Left hindlimb (tissue), 1 donor: ENCODE measurements at places on chromosomes 11 and 22.

DNA sequence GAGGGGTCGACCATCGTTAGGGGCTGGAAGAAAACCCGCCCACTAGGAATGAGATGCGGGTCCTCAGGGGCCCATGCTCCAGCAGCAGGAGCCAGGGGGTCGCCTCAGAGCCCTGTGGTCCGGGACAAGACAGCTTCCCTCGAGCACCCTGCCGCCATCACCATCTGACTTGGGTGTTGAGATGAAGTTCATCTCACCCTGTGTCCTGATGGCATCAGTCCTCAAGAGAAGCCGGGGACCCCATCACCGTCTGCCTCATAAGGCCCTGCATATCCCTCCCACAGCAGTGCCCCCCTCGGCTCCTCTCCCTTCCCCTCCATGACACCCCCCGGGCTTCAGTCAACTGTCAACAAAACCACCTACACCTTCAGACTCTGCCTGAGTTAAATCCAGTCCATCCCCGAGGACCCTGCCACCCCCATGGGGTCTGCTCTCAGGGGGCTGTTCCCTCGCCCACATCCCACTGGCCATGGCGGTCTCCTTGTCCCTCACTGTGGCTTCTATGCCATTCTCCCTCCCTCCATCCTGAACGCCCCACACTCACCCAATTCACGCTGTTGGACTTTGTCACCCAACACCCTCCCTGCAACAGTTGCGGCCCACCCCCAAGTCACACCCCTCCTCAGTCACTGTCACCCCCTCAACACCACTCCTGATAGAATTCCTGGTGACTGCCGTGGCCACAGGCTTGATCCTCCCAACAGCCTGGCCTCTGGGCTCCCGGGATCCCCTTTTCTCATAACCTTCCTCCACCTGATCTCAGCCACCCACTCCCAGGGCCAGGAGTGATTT lies 87.7 kb upstream of the RTL6 start:
- DNase-seq = peak; percentile 13

DNA sequence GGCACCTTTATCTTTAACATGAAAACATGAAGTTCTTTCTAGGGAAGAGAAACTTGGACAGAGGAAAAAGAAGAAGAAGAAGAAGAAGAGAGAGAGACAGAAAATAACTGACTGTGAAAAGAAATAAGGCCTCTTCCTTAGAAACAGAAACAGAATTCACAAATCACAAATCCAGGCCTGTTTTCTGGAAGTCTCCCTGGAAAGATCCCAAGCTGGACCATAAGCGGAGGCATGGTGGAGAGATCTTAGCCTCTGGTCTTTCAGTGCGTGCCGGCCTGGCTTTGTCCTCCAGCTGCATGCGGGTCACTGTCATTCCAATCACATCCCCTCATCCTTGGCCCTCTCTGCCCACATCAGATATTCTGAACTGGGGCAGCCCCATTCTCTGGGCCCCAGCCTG lies 6.9 kb downstream of the FXYD6 start:
- DNase-seq = no peak

DNA sequence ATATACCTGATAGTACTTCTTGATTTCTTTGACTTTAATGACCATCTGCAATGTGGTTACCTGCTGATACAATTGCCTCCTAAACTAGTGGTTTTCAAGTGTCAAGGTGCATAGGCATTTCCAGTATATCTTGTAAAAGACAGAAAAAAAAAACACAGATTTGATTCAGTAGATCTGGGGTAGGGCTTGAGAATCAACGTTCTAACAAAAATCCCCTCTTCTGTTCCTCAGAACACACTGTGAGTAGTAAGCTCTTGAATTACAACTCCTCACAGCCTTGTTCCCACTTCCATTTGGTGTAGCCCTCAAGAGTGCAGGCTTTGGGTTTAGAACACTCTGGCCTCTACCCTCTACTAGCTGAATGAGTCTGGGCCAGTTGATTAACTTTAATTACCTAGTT lies 78.0 kb upstream of the CTSC start:
- no peak for DNase-seq

GRCh38 chr11:117819096-117820040 lies 5.2 kb downstream of the FXYD2 start:
- DNase-seq = peak; percentile 85

DNA sequence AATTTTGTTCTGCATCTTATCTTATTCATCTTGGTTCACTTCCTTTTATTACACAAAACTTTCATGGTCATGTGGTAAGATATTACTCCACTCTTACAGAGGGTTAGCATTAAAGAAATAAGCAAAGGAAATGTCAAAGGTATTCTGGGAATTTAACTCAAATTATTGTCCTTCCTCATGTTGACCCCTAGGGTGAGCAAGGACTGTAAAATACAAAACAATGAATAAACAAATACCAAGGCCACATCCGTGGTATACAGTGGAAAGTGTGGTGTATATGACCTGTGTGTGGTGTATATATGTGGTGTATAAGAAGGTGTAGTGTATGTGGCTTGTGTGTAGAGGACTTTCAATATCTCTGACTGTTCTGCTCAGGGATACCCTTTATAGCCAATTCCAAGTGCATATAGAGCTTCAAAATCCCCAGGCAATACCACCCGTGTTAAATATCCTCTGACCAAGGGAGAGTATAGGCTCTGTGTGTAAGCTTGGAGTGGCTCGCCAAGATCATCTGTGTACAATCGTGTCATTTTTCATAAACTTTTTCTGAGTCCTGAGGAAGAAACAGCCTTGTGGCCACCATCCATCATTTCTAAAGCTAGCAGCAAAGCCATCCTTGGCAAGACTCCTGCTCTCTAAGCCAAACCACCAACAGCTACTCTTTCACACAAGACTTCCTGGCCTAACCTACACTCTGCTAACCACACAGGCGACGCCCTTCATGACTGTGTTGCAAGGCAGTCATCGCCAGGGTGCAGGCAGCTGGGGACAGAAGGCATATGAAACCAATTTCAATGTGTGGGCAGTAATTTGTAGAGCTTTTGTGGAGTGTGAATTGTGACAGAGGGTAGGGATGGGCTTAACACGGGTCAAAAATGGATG lies 548.0 kb downstream of the ETS1 start:
- peak; percentile 85 for DNase-seq

GRCh38 chr11:69813839-69814238 lies 5.4 kb downstream of the FGF3 start:
- DNase-seq = no peak

DNA sequence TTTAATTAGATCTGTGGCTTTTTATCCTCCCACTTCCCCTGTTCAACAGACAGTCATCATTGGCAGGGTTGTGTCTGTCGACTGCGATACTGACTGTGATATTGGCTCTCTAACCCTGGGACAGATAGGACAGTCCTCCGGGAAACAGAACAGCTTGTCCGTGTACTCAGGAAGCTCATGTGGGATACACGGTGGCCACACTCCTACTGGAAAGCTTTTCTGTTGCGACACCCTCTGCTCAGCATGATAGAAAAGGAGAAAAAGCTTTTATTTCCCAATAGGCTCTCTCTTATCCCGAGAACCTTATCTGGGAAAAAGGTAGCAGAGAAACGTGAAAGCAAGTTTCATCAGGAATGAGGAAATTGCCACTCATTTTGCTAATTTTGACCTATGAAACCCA lies 60.4 kb upstream of the HSPA8 start:
- DNase-seq = no peak

DNA sequence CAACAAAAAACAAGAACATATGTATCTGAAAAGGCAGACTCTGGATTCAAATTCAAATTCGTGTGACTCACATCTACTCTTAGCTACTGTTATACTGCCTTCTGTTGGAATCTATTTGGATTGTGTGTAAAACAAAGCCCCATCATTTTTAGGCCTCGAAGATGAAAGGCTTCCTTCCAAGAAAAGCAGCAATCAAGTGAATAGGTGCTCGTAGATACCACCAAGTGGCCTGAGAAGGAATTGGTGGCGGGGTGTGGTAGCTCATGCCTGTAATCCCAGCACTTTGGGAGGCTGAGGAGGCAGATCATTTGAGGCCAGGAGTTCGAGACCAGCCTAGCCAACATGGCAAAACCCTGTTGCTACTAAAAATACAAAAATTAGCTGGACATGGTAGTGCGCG lies 4.2 kb downstream of the GRAMD1B start:
- no peak for DNase-seq

GRCh38 chr11:130023204-130023603 lies 20.6 kb upstream of the PRDM10 start:
- no peak for DNase-seq

DNA sequence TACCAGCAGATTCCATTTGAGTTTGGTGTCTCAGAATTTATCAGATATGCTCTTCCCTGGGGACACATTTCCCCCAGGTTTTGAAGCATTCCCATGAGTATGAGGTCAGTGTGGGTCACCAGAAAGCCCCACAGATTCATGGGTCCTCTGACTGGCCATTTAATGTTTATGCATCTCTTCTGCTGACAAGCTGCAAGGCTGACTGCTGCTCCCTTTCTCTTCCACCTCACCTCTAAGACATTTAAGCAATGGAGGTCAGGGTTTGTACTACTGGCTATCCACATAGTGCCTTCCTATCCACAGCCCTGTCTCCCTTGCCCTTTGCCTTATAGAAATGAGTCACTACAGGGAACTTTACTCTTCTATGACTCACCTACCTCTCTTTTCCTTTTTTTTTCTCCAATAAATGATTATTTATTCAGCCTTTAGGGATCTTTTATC lies 106.0 kb upstream of the TIMP3 start:
- DNase-seq = no peak

DNA sequence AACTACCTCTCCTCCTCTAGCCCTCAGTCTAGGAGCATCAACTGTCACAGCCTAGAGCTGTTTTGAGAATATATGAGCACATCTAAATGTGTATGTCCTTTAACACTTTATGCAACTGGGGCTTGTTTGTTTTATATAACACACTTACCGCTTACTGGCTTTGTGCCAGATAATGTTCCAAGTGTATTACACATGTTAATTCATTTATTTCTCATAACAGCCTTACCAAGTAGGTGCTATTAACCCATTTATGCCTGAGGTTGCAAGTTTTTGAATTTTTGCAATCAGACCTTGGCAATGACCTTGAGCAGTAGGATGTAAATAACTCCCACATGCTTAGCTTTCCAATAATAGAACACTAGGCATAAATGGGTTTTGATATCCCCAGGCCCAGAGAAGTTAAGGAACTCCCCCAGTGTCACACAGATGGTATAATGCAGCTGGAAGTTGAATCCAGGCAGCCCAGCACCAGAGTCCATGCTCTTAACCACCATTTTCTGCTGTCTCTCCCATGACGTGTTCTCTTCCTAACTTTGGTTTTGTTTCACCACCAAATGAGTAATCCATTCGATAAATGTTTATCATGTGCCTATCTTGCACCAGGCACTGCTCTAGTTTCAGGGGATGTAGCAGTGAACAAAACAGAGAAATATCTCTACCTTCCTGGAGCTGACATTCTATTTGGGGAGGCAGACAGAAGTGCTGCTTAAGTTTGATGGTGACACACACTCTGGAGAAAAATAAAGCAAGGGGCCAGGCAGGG lies 23.1 kb downstream of the PRDM11 start:
- no peak for DNase-seq

GRCh38 chr22:25397616-25398015 lies 166.9 kb upstream of the GRK3 start:
- DNase-seq = no peak

- no peak for DNase-seq
These were observed 108.3 kb downstream of the CTTN start for GRCh38 chr11:70506658-70506970.

GRCh38 chr22:31272522-31273446 lies 19.5 kb downstream of the PIK3IP1 start:
- peak; percentile 51 for DNase-seq

DNA sequence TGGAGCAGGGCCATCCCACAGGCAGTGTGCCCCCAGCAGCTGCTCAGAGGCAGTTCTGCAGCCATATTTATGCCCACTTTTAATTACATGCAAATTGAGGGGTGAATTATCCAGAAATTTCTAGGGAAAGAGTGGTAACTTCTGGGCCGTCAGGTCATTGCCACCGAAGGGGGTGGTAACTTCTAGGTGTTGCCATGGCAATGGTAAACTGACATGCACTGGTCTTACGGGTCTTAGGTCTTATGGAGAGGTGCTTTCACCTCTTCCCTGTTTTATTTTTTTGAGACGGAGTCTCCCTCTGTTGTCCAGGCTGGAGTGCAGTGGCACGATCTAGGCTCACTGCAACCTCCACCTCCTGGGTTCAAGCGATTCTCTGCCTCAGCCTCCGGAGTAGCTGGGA lies 3.8 kb upstream of the TMEM134 start:
- DNase-seq = no peak

DNA sequence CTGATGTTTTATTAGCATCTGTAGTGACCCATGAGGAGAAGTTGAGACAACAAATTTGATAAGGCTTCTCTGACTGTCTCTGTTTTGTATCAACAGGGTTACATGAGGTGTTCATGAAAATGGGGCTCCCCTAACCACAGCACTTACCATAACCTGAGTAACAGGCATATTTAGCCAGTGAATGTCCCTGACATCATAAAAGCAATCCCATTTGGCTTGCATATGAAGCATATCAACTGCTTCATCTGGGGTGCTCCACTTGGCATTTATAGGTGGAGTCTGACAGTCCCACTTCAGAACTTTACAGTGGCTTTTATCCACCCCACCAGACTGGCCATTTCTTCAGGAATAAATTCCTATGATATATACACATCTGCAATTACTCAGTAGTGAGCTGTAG lies 257.6 kb downstream of the LUZP2 start:
- no peak for DNase-seq

DNA sequence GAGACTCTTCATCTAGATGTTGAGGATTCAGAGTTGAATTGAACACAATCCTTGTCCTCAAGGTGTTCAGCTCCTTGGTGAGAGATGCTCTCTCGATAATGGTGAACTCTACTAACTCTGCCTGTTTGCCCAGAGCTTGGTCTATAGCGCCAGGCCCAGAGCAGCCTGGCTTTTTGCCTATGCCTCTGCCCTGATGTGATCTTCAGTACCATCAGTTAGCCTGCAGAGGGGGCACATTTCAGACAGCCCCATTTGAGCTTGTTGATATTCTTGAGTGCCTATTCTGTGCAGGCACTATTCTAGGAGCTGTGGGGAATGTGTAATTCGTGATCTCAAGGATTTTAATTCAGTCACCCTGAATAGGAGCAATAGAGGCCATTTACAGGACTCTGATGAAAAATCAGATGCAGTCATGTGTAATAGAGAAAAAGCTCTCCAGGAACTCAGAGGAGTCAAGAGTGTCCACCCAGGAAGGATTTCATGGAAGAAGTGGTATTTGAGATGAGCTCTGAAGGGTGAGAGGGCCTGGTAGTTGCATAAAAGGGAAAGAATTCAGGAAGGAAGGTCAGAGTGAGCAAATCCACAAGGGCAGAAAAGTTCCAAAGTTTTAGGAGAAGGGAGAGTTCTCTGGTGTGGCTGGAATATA lies 19.3 kb downstream of the GTPBP1 start:
- DNase-seq = peak; percentile 29

DNA sequence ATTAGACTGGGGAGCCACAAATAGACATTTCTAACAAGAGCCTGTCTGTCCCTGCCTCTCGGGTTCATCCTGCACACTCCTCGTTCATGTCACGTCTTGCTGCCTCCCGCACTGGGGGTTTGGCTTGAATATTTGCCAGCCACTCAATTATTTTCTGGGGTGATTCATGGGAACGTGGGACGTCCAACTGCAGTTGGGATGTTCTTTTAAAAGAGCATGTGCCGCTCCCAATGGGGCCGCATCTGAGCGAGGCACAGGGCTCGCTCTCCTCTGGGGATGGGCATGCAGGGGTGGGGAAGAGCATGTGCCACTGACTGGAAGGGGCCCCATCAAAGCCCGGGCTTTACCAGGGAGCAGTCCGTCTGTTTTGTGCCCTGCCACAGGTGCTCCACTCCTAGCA lies 43.4 kb downstream of the PARVG start:
- no peak for DNase-seq

- DNase-seq = no peak
These were observed 398.9 kb downstream of the ETS1 start for GRCh38 chr11:128188346-128189004.
